ENCODE measurements at places on chromosomes 13 and 19.

GRCh38 chr13:75656425-75656989 lies 20.4 kb downstream of the LMO7 start:
- DNase-seq: peak; percentile 36

DNA sequence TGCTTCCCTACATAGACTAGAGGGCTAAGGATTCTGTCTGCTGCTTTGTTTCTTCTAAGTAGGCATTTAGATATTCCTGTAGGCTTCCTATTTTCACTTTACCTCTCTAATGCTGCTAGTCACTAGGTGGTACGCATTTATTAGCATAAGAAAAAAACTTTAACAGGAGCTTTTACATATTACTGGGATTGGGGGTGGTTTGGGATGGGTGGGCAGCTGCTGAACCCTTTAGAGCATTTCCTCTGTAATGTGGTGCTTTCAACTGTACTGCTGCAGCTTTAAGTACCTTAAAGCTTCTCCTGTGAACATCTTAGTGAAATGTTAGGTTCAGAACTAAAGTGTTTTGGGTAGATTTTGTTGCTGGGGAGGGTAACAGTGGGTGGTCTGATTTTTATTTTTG lies 92.6 kb downstream of the ZNF486 start:
- DNase-seq: no peak

GRCh38 chr19:6480848-6481415 lies 655 bp downstream of the DENND1C start:
- DNase-seq: no peak

DNA sequence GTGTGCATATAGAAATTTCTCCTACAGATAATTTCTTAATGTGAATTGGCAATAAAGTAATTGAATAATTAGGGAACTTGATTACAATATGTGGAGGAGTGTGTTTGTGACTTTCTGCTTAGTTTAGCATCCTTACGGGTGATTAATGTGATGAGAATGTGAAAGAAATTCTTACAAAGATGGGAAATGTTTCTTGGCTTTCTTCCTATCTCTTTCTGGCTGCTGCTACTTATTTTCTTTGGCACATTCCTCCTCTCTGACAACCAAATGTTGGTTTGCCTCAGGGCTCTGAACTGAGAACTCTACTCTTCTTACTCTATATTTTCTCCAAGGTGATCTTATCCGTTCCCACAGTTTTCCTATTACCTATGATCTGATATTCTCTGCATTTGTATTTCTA lies 300.1 kb downstream of the TBC1D4 start:
- peak; percentile 55 for DNase-seq

GRCh38 chr19:16519230-16519687 lies 23.0 kb downstream of the CHERP start:
- DNase-seq: no peak

DNA sequence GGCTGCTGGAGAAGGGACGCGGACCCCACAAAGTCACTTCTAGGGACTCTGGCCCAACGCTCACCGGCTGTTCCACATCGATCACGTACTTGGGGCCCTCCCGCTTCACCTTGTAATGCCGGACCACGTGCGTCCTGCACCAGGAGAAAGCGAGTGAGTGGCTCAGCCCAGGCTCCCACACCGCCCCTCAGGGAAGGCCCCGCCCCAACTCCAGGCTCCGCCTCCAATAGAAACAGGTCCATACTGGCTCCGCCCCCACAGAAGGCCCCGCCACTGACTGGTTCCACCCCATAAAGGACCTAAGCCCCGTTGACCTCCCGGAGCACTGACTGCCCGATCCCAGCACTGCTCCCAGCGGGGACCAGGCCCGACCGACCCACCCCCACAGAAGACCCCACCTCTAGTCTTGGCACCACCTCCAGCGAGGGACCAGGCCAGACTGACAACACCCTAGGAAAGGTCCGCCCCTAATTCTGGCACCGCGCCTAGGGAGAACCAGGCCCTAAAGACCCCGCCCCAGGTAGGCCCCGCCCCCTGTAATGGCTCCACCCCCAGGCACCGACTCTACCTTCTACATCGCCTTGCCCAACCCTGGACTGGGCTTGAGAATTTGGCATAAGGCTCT lies 11.3 kb downstream of the STAP2 start:
- no peak for DNase-seq

DNA sequence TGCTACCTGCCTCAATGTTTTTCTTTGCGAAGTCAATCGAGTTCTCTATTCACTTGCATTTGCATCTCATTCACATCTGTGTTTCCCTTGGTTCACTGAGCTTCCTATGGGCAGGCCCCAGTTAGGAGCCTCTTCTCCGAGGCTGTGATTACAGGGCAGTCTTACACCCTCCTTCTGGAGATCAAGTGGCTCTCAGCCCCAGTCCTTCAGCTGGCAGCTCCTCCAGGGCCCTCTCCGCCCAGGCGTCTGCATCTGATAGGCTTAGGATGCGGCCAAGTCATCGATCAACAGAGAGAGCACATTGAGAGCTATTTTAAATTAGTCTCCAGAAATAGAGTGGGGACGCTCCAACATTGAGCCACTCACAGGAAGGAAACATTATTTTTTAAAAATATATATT lies 44.2 kb downstream of the MBNL2 start:
- DNase-seq: no peak

GRCh38 chr19:18743784-18744418 lies 47.2 kb downstream of the COMP start:
- DNase-seq: no peak

GRCh38 chr13:83620530-83621220 lies 261.6 kb downstream of the SLITRK1 start:
- DNase-seq: peak; percentile 45

DNA sequence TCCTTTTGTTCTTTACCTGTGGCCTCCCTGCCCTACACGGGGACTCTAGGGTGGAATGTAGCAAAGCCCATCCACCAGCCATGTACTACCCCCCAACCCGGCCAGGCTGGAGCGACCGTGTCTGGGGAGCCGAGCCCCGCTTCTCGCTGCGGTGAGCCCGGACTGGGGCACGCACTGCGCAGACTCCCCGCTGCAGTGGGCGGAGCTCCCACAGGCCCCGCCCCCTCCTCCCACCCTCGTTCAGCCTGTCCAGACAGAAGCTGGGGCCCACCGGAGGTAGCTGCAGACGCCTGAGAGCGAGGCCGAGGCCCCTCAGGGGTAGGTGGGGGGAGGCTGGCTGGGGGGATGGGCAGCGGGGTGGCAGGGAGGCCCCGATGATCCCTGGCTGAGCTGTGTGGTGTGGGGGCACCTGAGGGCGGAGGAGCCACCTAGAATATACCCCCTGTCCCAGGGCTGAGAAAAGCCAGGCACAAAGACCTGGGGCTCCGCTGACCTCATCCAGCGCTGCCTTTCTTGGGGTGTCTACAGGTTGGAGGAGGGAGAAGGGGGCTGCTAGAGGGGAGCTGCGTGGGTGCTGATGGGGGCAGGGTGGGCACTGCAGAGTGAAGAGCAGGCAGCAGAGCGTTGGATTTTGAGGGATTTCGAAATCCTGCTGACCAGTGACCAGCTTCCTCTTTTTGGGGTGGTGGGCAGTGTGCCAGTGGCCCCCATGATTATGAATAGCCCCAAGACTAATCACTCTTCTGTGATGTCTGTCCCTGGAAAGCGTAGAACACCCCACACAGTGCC lies 17.3 kb downstream of the PLD3 start:
- peak; percentile 29 for DNase-seq

GRCh38 chr19:51712461-51713081 lies 11.2 kb downstream of the HAS1 start:
- no peak for DNase-seq

Measured in skeletal muscle cell (primary cell).